ENCODE measurements at places on chromosomes 3 and 15. TPM values are rescaled to one million over a fixed set of nuclear protein-coding genes. Genes with fewer than 3 reads are reported as not detected.

The C15orf62 gene
- polyA plus RNA-seq: 0.16 TPM

The FES gene
- 24.4 TPM for polyA plus RNA-seq

The TMEM108 gene
- 2.1 TPM for polyA plus RNA-seq

The RLBP1 gene
- 0.19 TPM for polyA plus RNA-seq

The NECTIN3 gene
- polyA plus RNA-seq: 6.8 TPM
